Substantia nigra (tissue), 51 donors: ENCODE measurements at places on chromosomes 1 and 21.

- no peak for DNase-seq
Observed at GRCh38 chr1:180026556-180026955, 71.9 kb downstream of the CEP350 start.

DNA sequence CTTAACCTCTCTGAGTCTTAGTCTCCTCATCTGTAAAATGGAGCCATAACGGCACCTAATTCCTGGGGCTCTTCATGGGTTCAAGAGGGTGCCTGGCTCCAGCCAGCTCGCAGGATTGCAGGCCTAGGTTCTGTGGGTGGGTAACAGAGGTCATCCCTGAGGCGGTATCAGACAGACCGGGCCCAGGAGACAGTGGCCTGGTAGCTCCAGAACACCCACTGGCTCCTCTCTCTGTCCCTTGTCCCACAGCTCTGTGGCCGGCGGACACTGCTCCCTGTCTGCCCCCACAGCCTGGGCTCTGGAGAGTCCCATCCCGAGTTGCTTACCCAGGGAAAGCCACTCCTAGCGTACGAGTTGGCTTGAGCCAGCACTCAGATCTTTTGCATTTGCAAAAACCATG lies 150.3 kb downstream of the PEX14 start:
- DNase-seq, result no peak

DNA sequence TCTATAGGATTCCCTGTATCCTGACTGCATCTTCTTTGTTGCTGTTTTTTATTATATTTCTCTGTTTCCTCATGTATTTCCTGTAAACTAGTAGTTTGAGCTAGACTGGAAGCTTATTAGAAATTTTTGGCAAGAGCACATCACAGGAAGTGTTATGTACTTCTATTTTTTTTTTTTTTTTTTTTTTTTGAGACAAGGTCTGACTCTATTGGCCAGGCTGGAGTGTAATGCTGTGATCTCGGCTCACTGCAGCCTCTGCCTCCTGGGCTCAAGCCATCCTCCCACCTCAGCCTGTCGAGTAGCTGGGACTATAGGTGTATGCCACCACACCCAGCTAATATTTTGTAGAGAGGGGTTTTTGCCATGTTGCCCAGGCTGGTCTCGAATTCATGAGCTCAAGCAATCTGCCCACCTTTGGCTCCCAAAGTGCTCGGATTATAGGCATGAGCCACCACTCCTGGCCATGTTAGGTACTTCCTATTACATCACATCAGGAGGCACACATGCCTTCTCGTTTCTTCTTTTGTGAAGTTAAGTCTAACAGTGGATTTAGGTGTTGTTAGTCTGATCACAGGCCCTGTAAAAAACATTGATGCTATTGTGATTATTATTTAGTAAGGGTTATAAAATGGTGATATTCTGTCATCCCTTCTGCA lies 12.5 kb downstream of the C1orf21 start:
- no peak for DNase-seq

- DNase-seq, result no peak
Observed at GRCh38 chr1:17140279-17140678, 21.0 kb upstream of the PADI2 start.

DNA sequence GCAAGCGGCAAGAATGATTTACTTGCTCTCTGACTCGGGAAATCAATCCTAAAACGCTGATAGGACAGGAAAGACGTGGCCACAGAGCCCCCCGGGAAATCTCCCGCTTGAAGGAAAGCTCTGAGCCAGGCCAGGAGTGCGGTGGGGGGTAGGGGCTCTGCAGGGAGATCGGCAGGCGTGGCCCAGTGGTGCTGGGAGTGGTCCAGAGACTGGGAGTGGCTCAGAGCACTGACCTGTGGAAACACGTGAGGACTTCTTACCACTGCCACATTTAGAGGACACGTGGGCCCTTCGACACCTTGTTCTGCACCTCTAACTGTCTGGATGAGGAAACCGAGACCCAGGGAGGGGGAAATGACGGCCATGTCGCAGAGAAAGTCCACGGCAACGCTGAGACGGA lies 130.0 kb upstream of the KLHDC7A start:
- DNase-seq, result no peak
